ENCODE measurements at places on chromosomes 4 and X.

DNA sequence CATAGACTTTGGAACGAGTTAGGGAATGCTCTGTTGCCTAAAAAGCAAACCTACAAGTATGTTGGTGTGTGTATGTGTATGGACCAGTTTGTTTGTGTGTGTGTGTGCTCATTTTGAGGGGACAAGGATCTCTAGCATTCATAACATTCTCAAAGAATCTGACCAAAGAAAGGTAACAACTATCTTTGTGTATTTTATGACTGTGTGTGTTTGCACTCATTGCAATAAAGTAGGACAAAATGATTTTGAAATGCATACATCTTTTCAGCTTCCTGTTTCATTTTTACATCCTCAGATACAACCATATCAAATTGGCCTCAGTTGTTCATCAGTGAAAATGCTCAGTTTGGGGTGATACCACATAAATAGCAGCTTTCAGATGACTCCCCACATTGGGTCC lies 8.3 kb upstream of the XK start:
- H3K4me3 ChIP-seq, result no peak overlapping the region
- H3K36me3 ChIP-seq, result no peaks in the 10 kb centered on the region
- no peak for DNase-seq
- H3K27ac ChIP-seq, result no peak overlapping the region

DNA sequence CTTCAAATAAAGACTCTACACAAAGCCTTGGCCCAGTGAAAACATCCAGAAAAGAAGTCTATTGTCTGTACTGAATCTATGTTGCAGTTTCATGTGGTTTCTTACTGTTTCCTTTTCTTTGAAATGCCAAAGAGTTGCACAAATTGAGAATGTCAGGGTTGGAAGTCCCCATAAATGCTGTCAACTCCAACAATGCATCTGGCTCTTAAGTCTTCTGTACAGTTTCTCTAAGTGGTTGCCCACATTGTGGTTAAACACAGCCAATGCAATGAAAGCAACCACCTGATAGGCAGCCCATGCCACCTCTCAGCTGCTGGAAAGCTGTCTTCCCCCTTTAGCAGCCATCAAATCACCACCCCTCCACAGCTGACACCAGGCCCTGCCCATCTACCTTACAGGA lies 67.2 kb upstream of the C1GALT1C1 start:
- H3K36me3 ChIP-seq, result no peaks in the 10 kb centered on the region
- DNase-seq, result no peak
- H3K4me1 ChIP-seq, result no peaks in the 10 kb centered on the region
- no peak overlapping the region for H3K27ac ChIP-seq
- H3K4me3 ChIP-seq, result no peak overlapping the region

GRCh38 chr4:153114771-153115321 lies 89.4 kb upstream of the TRIM2 start:
- no peak for DNase-seq
- H3K4me1 ChIP-seq, result peaks cover 4% of the 10 kb centered on the region
- no peaks in the 10 kb centered on the region for H3K36me3 ChIP-seq
- H3K27ac ChIP-seq, result no peak overlapping the region
- no peak overlapping the region for H3K4me3 ChIP-seq

DNA sequence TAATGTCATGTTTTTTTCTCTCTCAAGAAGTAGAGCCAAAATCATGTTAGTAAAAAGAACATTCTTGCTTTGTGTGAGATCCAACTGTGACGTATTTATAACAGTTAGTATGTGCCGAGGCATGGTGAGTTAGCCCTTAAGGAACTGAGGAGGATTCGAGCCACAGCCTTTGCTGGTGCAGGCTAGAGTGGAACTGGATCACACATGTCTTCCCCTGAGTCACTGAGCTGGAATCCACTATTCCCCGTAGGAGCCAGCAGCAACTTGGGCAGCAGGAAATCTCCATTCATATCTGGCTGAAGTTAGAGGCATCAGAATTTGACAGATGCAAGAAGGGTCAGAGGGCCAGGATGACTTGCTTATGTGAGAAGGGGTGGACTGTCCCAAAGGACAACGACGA lies 144.6 kb upstream of the KIT start:
- no peak for DNase-seq
- H3K27ac ChIP-seq, result no peak overlapping the region
- H3K4me3 ChIP-seq, result no peak overlapping the region
- H3K27me3 ChIP-seq, result no peaks in the 10 kb centered on the region

DNA sequence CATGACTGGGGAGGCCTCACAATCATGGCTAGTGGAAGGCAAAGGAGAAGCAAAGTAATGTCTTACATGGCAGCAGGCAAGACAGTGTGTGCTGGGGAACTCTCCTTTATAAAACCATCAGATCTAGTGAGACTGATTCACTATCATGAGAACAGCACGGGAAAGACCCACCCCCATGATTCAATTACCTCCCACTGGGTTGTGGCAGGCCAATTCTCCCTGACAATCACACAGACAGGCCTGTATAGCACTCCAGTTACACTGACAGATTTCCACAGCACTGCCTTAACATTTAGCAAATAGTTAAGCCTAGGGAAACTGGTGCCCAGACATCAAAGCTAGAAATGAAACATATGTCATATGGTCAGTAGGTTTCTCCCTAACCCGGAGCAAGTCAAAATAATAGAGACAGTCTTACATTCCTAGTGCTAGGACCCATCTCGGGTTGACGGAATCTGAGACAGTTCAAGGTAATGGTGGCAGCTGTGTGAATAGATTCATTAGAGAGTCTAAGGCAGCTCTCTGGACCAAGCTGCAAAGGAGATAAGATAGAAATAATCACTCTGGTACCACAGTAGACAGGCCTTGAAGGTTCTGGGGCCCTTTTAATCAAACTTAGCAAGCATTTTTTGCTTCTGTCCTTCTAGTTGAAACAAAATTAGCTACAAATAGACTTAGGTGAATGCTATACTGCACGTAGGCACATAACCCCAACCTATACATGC lies 9.4 kb upstream of the HERC5 start:
- no peak overlapping the region for H3K27ac ChIP-seq
- H3K36me3 ChIP-seq, result no peaks in the 10 kb centered on the region
- no peaks in the 10 kb centered on the region for H3K27me3 ChIP-seq
- no peak overlapping the region for H3K4me3 ChIP-seq
- DNase-seq, result no peak

DNA sequence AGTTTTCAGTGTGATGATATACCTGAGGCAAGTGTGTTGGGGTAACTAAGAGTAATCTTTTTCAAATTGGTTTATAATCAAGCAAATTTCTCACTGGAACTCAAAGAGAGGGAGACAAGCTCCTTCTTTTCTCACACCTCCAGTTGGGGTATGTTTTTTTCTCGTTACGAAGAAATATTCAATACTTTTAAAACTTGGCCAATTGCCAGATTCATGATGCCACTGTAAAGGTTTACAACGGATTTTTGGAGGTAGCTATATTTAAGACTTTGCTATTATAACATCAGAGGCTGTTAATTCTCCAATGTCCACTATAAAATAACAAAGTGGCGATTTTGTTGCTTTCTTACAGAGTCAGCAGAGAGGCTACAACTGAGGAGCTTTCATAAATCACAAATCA lies 49.2 kb upstream of the ATP8A1 start:
- DNase-seq, result no peak
- no peak overlapping the region for H3K4me3 ChIP-seq
- no peak overlapping the region for H3K27ac ChIP-seq
- no peaks in the 10 kb centered on the region for H3K4me1 ChIP-seq
- H3K36me3 ChIP-seq, result no peaks in the 10 kb centered on the region

- DNase-seq, result no peak
- H3K27ac ChIP-seq, result no peak overlapping the region
- H3K36me3 ChIP-seq, result no peaks in the 10 kb centered on the region
- H3K4me1 ChIP-seq, result no peaks in the 10 kb centered on the region
- H3K27me3 ChIP-seq, result no peaks in the 10 kb centered on the region
These were observed 702 bp downstream of the KLHL5 start for GRCh38 chr4:39062770-39063097.

DNA sequence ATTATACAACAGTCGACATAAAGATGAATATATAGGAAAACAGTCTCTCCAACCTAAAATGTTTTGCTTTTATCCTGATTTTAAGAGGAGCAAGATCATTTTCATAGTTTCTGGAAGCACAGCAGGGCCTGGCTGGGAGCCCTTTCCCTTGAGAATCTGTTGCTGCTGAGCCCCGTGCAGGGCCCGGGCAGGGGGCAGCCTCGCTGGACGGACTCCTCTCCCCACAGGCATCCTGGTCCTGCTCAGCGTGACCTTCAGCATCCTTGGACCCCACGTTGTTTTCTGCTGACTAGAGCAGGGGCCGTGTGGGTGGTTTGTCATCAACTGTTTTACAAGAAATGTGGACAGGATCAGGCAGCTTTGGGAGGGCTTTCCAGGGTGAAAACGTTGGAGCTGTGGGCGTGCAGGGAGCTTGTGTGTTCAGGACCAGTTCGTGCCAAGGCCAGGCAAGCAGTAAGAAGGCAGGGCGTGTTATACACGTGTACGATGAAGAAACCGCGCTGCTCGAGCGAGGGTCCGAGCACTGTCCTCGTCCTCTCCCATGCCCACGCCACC lies 25.0 kb downstream of the CPZ start:
- DNase-seq, result no peak
- no peaks in the 10 kb centered on the region for H3K4me1 ChIP-seq
- H3K36me3 ChIP-seq, result no peaks in the 10 kb centered on the region
- H3K4me3 ChIP-seq, result no peak overlapping the region

DNA sequence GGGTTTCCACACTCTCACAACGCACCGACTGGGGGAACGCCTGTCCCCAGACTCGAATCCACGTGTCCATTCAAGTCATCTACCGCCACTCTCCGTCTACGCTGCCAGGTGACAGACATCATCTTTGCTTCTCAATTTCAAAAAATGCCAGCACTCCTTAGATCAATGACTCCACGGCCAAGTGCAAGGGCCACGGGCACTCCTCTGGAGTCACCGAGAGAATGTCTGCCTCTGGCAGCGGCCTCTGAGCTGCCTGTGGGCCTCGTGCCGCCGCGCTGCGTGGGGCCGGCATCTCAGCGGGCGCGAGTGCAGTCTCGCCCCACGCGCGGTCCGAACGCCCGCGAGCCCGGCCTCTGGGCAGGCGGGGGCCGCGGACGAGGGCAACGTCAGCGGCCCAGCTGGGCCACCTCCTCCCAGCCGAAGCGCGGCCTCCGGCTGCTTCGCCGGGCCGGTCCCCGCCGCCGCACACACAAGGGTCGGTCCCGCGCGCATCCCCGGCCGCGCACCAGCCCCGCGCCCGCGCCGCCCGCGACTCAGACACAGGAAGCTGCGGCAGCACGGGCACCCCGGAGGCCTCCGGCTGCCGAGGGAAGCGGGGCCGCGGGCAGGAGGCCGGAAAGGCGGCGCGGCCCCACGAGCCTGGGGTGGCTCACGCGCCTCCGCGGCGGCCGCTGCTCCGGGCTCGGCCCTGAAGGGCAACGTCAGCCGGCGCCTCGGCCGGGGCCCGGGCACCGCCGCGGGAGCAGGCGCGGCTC lies 450 bp downstream of the ACSL1 start:
- peaks cover 33% of the 10 kb centered on the region for H3K27me3 ChIP-seq
- no peak overlapping the region for H3K27ac ChIP-seq
- peak; percentile 26 for DNase-seq
- H3K4me1 ChIP-seq, result no peaks in the 10 kb centered on the region
- H3K36me3 ChIP-seq, result no peaks in the 10 kb centered on the region

- H3K36me3 ChIP-seq, result no peaks in the 10 kb centered on the region
- H3K4me3 ChIP-seq, result no peak overlapping the region
These were observed 121.2 kb downstream of the KLHL13 start for GRCh38 chrX:117995378-117995777.

GRCh38 chr4:162682651-162683050 lies 484.0 kb downstream of the NAF1 start:
- no peak for DNase-seq
- H3K4me1 ChIP-seq, result no peaks in the 10 kb centered on the region
- no peak overlapping the region for H3K4me3 ChIP-seq
- no peak overlapping the region for H3K27ac ChIP-seq
- H3K27me3 ChIP-seq, result no peaks in the 10 kb centered on the region

DNA sequence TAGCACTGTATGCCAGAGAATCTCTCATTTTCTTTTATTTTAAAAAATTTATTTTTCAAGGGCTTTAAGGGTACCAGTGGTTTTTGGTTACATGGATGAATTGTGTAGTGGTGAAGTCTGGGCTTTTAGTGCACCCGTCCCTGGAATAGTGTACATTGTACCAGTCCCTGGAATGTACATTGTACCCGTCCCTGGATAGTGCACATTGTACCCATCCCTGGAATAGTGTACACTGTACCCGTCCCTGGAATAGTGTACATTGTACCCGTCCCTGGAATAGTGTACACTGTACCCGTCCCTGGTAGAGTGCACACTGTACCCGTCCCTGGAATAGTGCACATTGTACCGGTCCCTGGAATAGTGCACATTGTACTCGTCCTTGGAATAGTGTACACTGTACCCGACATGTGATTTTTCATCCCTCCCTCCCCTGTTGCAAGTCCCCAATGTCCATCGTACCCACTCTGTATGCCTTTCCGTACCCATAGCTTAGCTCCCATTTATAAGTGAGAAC lies 56.1 kb upstream of the HELT start:
- H3K27me3 ChIP-seq, result no peaks in the 10 kb centered on the region
- DNase-seq, result no peak
- H3K27ac ChIP-seq, result no peak overlapping the region
- H3K4me1 ChIP-seq, result no peaks in the 10 kb centered on the region

DNA sequence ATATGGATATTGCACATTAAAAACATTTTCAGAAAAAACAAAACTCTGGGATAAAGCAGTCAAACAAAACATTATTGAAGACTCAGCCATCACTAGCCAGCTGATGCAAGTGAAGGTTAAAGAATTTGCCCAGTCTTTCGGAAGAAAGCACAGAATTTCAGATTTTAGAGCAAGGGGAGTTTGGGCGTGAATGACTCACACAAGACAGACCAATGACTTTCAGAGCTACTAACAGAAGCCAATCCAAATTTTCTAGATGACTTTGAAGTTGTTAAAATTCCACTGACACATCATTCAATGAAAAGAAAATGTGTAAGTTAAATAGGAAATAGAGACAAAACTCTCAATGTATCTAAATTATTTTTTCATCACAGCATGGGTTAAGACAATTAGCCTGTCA lies 4.0 kb downstream of the MRFAP1L1 start:
- no peak for DNase-seq
- no peak overlapping the region for H3K27ac ChIP-seq
- H3K27me3 ChIP-seq, result no peaks in the 10 kb centered on the region
- peaks cover 17% of the 10 kb centered on the region for H3K4me1 ChIP-seq
- H3K36me3 ChIP-seq, result peaks cover 14% of the 10 kb centered on the region

GRCh38 chrX:154354013-154354412 lies 20.4 kb downstream of the FLNA start:
- no peak overlapping the region for H3K4me3 ChIP-seq
- H3K27me3 ChIP-seq, result no peaks in the 10 kb centered on the region
- no peak for DNase-seq
- no peak overlapping the region for H3K27ac ChIP-seq
- peaks cover 78% of the 10 kb centered on the region for H3K36me3 ChIP-seq

Data from A673 (cell line).